ENCODE measurements at places on chromosomes 13 and 19. TPM values are rescaled to one million over a fixed set of nuclear protein-coding genes. Genes with fewer than 3 reads are reported as not detected.

- no peak for DNase-seq
Observed at GRCh38 chr13:80529734-80530133, 188.8 kb upstream of the SPRY2 start.

GSX1 gene
- not detected for total RNA-seq

GRCh38 chr13:113448545-113448884 is 4.8 kb downstream of the ADPRHL1 start:
- DNase-seq = no peak

TTC9B gene
- 1.1 TPM for total RNA-seq

DNA sequence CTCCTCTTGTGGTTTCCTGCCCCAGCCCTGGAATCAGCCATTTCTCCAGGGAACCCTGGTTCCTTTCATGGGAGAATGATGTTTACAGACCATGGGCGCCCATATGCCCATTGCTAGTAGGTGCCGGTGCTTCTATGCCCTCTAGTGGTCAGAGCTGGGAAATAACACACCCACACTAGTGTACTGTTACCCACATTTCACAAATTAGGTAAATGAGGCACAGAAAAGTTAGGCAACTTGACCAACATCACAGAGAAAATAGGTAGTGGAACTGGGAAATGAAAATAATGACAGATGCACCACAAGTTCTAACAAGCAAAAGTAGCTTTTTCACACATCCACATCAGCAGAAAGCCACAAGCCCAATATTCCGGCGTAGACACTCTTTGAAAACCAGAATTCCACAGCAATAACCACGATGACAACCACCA is 1.3 kb upstream of the CEACAM3 start:
- peak; percentile 64 for DNase-seq

Measured in endothelial cell (in vitro differentiated cells).